ENCODE measurements at places on chromosomes 7 and 10.

GRCh38 chr7:83655951-83656556, 7.1 kb upstream of the SEMA3E start:
- no peak for DNase-seq

DNA sequence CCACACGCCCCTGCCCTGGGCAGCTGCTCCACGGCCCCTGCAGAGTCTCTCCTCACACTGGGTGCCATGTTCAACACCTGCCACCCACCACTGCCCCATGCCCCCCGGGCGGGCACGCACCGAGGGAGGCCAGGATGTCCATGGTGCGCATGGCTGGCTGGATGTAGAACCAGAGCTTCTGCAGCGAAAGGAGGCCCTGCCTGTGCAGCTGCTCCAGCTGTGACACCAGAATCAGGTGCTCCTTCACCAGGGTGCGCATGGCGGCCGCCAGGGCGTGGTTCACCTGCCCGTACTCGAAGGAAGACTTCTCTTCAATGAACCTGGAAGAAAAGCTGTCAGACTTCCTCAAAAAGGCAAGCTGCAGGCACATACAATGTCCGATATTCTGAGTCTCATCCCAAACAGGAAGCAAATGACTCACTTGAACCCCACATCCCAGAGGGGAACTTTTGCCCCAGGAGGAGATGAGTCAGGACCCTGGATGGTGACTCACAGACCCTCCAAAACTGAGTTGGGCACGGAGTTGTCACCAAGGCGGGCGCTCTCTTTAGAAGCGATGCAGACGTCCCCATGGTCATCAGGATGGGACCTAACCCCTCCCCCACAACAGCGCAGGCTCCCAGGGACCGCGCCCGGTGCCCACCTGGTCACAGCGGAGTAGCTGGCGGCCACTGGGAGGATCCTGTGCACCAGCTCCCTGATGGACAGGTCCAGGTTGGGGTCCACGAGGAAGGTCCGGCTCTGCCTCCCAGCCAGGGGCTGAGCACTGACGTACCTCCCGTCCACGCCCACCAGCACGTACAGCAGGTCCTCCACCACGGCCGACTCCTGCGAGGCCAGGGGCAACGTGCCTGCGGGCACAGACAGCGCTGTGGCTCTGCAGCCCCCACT, 15.5 kb downstream of the TUBGCP2 start:
- no peak for DNase-seq

DNA sequence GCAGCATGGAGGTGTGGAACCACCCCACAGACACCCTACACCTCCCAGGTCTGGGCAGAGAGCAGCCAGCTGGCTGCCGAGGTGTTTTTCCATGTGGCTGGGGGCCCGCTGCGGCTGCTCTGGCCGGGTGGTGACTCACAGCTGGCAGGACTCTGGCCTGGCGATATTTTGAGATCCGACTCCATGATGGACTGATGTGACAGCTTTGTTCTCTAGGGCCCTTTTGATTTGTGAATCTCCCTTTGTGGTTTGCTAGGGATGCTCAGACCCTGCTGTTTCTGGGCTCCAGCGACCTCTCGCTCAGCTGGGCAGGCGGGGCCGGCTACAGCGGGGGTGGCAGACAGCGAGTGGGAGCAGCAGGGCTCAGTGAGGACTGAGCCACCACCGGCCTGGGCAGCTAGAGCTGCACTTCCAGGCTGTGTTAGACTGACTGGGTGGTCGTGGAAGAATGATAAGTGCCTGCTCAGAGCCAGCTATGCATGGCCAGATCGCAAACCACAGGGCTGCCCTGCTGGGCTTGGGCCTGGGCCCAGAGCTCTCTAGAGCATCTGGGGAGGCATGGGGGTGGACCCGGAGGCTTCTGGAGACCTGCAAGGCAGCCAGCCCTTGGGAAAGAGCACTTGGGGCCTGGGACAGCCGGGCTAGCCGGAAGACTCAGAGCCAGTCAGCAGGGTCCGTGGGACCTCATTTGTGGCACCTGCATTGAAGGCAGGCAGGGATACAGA, 46.2 kb upstream of the GDF10 start:
- DNase-seq, result no peak

DNA sequence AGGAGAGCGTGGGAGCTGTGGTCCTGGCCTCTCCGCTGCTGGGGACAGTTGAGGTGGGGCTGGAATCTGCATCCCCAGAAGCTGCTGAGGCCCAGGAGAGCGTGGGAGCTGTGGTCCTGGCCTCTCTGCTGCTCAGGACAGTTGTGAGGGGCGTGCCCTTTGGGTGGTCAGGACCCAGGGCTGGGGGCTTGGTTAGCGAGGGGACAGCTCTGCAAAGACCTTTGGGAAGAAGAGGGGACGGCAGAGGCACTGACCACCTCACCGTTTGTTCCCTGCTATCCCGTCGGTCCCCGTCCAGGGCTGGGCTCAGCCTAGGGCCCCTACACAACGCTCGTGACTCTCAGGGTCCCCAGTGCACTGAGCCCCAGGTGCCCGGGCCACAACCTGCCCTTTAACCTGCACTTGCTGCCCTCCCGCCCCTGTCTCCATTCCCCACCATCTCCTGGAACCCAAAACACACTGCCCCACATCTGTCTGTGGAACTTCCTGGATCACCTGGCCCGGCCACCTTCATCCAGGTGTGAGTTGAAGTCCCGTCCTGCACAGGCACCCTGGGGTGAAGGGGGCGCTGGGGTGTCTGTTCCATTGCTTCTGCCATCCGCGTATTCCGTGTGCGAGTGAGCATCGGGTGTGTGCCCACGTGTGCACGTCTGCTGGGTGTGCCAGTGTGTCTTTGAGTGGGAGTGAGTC, 14.1 kb downstream of the FOXL3 start:
- no peak for DNase-seq

- DNase-seq, result no peak
These were observed 30.3 kb upstream of the ATXN7L1 start for GRCh38 chr7:105906695-105907094.

DNA sequence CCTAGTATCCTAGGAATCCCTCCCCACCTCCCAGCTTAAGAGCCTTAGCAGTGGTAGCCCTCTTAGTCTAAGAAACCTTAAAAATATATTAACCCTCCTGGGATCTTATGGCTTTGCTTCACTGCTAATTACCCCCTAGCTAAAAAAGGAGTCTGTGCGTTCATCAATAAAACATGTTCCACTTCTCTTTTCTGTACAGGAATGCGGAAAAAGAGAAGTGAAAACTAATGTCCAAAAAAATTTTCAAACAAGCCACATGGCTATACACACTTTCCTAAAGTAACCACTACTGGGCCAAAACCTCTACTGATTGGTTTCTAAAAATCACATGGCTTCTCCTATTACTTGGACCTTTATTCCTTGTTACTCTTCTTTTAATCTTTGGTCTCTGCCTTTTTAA, 667.1 kb upstream of the LRRTM3 start:
- DNase-seq, result no peak

DNA sequence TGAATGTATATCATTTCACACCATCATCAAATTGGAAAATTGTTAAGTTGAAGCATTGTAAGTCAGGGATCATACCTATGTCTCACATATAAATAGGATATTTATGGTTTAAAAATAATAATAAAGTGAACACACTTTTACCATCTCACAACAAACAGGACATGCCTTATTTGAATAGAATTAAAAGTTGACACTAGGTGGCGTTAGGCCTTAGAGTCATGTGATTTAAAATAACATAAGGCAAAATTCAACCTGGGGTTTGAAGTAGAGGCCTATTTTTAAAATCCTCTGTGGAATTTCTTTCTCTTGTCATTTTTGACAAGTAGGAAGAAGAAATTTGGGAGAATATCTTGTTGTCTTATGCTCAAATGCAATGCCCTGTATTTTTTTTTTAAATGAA, 184.7 kb upstream of the PCDH15 start:
- DNase-seq, result no peak

DNA sequence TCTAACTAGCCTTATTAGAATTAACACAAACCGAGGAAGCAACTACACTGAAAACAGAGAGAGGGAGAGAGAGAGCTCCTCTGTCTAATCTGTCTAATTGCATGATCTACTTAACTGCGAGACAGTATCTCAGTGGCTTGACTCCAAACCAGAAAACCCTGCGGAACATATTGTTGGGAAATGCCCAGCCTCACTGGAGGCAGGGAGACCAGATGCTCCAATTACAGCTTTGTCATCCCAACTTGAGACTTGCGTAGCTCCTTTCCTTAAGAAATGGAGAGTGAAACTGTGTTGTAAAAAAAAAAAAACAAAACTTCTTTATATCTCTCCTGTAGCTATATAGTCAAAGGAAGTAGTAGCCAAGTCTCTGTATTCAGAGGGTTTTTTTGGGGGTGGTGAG, 52.0 kb upstream of the ZNRF2 start:
- DNase-seq, result no peak
